ENCODE measurements at places on chromosomes 3 and 15.

DNA sequence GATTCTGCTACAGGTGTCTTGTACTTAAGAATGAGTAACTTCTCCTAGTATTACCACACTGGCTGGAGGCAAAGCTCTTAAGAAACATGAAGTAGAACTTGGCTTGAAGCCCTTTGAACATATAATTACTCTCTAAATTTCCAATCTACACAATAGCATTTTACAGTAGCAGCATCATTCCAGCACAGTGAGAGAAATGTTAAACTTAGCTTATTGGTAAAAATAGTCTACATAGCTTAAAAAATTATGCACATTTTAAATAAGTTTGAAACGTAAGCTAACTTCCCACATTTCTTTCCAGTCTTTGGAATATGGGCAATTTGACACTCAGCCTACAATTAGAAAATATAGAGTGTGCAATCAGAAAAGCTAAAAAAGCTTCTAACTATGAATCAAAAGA lies 32.8 kb upstream of the TOP2B start:
- DNase-seq, result no peak

- DNase-seq, result no peak
Observed at GRCh38 chr3:105518806-105519418, 152.2 kb downstream of the ALCAM start.

DNA sequence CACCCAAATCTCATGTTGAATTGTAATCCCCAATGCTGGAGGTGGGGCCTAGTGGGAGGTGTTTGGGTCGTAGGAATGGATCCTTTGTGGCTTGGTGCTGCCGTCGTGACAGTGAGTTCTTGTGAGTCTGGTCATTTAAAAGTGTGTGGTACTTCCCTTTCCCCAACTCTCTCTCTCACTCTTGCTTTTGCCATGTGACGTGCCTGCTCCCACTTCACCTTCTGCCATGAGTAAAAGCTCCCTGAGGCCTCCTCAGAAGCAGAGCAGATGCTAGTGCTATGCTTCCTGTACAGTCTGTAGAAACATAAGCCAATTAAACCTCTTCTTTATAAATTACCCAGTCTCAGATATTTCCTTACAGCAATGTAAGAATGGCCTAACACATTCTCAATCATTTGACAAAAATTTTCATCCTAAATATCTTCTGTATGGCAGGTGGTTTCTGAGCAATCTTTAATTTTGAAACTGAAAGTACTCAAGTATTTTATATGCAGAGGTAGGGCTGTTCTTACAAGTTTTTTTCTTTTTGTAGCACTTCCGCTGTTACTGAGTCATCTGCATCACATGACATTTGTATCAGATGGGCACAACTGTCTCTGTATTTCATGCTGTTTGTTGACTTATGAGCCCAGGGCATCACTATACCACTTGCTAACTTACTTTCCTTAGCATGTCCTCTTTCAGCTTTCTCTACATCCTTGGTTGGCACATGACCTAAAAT lies 8.8 kb downstream of the RPL39L start:
- no peak for DNase-seq

GRCh38 chr3:173064631-173065030 lies 76.4 kb downstream of the SPATA16 start:
- DNase-seq, result no peak

GRCh38 chr15:63360170-63360569 lies 21.5 kb downstream of the CA12 start:
- no peak for DNase-seq

DNA sequence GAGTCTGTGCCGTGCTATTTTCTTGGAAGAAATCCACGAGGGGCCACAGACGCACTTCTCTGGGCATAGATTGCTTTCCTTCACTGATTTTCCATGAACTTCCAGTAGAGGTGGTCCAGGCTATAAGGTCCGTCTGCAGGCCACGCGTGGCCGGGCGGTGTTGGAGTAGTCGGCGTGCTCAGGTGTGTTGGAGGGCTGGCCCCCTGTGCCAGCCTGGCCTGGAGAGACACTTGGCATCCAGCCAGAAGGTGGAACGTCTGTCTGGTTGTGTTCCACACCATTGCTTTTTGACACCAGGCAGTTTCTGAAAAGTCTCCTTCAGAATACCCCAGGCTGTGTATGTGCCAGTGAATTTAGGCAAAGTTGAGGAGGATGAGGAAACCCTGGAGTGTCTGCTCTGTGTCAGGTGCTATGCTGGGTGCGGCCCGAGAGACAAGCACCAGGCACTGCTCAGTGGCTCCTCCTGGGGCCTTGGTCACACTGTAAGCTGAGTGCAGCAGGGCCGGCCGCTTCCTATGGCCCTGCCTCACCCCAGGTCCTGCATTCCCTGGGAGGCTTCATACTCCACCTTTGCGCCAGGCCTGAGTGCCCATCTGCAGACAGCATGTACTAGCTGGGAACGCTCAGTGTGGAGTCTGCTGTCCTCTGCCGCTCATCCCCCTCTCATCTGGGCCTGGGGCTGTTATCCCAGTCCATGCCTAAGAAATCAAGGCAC lies 52.1 kb upstream of the TAMM41 start:
- no peak for DNase-seq

DNA sequence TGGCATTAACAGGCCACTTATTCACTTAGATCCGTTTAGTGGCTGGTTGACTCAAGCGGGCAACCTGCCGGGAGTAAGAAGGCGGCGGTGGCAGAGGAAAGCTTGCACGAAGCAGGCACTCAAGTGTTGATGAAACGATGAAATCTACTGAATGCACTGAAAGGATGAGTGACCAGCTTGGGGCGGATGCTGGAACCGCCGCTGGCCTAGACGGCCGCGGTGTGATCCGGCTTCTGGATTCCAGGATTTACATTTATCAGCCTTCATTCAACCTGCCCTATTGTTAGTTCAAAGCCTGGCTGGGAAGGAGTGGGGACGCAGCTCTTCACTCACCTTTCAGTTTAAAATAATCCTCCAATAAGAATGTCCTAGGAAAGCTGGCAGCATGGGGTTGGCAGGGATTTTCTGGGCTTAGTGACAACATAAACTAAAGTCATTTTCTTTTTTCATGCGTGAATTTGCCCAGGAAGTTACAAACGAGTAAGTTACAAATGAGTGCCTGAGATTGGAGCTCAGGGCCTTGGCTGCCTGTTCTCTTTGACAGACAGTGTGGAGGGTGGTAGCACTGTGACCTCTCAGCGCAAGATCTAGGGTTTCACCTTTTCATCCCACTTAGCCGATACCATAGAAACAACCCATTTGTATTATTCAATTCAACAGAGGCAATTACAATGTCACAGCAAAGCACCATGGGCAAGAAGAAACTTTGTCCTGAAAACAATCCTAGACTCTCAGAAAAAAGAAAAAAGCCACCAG lies 1.1 kb upstream of the PLCH1 start:
- no peak for DNase-seq

- no peak for DNase-seq
Observed at GRCh38 chr3:154955907-154956533, 124.1 kb upstream of the MME start.

DNA sequence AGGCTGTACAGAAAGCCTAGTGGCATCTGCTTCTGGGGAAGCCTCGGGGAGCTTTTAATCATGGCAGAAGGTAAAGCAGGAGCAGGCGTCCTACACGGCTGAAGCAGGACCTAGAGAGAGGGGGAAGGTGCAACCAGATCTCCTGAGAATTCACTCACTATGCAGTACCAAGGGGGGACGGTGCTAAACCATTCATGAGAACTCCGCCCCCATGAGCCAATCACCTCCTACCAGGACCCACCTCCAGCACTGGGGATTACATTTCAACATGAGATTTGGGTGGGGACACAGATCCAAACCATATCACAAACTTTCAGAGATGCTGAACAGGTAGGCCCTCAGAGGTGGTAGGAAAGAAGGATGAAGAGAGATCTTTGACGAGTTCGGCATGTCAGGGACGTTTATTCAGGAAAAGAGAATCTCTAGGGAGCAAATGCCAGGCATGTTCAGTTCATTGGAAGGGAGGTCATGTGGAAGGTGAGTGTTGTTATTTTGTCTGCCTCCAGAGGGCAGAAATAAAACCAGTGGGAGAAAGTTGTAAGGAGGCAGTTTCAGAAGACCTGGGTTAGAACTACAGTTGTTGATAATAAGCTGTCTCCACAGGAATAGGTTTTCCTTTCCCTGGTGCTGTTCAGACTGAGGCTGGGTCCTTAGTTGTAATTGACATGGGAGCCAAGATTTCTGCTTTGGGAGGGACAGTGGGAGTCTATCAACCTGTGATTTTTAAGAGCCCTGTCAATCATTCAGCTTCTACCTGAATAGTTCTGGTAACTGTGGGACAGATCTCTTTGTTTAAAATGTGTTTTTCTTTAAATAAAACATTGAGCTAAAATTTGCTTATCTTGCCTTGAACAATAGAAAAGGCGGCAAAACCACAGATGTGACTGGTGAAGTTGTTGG lies 4.3 kb upstream of the FNDC3B start:
- no peak for DNase-seq

GRCh38 chr15:77688693-77689092 lies 56.0 kb upstream of the LINGO1 start:
- DNase-seq, result no peak

GRCh38 chr3:167480748-167481147 lies 6.9 kb upstream of the SERPINI2 start:
- no peak for DNase-seq

DNA sequence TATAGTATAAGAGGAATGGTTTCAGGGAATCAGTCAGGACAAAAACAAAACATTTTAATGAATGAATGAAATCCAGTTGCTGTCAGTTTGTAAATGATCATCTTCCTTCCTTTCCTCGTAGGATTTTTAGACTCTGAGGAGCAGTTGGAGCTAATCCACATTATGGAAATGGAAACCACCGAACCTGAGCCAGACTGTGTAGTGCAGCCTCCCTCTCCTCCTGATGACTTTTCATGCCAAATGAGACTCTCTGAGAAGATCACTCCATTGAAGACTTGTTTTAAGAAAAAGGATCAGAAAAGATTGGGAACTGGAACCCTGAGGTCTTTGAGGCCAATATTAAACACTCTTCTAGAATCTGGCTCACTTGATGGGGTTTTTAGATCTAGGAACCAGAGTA lies 3.1 kb downstream of the TIPARP start:
- DNase-seq, result no peak

Data from coronary artery (tissue), 2 donors.